ENCODE measurements at places on chromosomes 5 and 9.

GRCh38 chr9:126306071-126306647 lies 20.5 kb upstream of the MVB12B start:
- no peak for DNase-seq

DNA sequence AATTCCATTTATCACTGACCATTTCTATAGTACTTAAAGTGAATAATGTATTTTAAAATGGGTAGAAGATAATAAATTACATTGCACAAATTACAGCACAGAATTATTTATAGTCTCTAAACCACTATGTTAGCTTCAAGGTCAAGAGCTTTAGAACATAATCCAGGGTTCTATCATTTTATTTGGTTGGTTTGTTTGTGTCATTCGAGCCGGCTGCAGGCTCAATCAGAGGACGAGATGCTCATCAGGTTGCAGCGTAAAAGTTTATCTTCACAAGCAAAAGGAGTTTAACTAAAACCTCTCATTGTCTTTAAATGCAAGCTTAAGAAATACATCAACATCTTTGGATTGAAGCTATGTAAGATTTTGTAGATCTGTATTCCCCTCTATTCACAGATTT lies 523.8 kb downstream of the EFNA5 start:
- DNase-seq: no peak

DNA sequence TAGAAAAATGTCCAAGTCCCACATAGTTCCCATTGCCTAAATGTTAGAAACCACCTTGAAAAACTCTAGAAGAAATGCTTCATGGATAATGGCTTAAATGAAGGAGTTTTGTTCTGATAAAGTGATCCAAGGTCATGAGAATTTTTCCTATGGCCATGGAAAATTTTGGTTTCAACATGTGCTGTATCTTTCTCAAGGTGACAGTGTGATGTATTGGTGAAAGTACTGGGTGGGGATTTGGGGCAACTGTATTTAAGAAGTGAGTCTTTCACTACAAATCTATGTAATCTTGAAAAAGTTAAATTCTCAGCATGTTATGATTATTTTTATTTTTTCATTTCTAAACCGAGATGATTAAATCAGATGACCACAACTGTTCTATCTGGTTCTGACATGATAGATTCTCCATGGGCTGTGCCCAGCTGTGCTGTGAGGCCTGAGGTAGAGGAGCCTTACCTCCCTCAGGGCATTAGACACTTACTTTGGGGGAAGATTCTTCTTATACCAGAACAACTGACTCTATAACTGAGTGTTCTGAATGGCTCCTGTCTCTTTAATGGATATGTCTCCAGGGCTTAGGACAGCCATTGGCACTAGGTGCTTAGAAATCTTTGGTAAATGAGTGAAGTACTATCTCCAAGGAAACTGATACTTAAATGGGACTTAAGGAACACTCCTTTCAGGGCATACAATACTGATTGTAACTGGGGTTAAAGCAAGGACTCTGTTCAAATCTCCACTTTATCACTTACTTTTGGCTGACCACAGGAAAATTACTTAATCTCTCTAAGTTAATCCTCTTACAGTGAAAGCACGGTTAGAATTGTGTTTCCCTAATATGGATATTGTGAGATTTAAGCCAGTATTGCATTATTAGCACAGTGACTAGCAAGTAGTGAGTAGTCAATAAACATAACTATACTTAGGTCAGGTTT lies 397.4 kb upstream of the MEF2C start:
- no peak for DNase-seq

DNA sequence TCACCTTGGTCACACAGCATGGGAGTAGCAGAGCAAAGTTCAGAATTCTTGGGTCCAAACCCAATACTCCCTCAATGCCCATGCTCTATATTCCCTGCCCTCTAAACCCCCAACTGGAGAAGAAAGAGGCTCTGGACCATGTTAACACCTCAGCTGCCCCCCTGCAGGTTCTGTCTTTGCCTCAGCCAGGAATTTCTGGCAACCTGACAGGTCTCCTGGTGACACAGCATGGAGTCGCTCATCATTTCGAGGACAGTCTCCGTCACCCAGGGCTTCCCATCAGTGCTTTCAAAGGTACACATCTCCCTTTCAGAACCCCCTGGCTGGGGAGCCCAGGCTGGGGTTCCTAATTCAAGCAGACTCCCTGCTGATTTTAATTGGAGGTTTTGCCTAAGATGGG lies 189.5 kb downstream of the BRINP1 start:
- DNase-seq: no peak

- no peak for DNase-seq
Measured at GRCh38 chr5:81097713-81098112, 135.4 kb upstream of the CKMT2 start.

GRCh38 chr5:78899922-78900362 lies 85.2 kb downstream of the ARSB start:
- DNase-seq: no peak

All from SIG-M5 (cell line).